ENCODE measurements at places on chromosomes 7 and 10.

DNA sequence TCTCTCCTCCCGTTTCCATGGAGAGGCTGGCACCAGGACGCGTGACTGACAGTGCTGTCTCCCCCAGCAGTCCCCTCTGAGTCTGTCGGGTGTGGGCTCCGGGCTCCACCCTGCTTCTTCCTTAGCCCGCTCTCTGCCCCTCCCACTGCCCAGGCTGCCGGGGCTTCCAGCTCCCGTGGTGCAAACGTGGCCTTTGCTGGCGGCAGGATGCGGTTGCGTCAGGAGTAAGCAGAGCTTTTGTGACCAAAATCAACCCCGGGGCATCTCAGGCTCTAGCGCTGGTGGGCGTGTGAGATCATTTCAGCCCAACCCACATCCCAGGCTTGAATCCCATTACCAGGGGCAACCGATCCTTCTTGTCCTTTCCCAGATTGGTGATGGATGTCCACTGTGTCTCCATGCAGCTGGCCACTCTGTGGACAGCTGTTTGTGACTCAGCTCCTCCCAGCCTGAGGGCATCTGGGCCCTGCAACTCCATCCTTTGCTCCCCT is 28.2 kb downstream of the PTPRE start:
- DNase-seq: no peak

- DNase-seq: no peak
Observed at GRCh38 chr7:50145801-50146338, 52.8 kb upstream of the ZPBP start.

GRCh38 chr10:78408671-78409472 is 375.2 kb downstream of the RPS24 start:
- no peak for DNase-seq

- no peak for DNase-seq
Observed at GRCh38 chr10:119867317-119867716, 5.3 kb downstream of the MCMBP start.

DNA sequence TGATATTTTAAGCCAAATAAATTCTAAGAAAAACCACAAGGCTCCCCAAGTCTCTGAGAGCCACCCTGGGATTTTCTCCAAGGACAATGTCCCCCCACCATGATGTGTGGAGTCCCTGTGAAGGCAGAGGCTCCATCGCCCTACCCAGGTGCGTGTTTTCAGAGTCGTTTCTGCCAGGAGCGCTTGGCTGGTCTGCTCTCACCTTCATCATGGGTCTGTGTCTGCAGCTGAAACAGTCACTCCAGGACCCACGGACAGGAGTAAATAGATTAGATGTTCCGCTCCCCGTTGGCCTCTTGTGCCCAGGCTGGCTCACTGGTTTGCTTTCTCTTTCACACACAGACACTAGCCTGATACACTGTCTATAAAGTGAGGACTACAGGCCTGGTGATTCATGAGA is 217.5 kb downstream of the SFMBT2 start:
- no peak for DNase-seq

Data from mammary epithelial cell (primary cell).